Hippocampal formation (tissue), 2 donors: ENCODE measurements at places on chromosomes 16 and 17.
A peak's percentile ranks its signal among the peaks of the same experiment; 100 is the strongest.

GRCh38 chr16:20734056-20734455 is 7.6 kb downstream of the THUMPD1 start:
- DNase-seq = no peak

DNA sequence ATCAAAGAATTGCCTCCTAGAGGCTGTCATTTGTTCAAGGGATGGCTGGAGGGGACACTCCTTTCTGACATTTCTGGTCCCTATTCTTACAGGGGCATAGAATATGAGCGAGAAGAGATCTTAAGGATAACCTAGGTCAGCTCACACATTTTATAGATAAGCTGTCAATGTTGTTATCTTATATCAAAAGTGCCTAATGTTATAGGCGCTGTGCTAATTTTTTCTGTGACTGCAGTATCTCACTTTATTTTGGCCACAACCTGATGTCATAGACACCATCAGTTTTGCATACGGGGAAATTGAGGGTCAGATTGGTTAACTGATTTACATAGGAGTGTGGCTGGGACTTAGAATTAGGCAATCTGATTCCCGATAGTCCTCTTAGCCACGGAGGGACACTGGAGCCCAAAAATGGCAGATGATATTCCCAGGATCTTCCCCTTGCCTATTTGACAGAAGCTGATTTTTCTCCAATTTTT is 1.2 kb downstream of the CPD start:
- no peak for DNase-seq

DNA sequence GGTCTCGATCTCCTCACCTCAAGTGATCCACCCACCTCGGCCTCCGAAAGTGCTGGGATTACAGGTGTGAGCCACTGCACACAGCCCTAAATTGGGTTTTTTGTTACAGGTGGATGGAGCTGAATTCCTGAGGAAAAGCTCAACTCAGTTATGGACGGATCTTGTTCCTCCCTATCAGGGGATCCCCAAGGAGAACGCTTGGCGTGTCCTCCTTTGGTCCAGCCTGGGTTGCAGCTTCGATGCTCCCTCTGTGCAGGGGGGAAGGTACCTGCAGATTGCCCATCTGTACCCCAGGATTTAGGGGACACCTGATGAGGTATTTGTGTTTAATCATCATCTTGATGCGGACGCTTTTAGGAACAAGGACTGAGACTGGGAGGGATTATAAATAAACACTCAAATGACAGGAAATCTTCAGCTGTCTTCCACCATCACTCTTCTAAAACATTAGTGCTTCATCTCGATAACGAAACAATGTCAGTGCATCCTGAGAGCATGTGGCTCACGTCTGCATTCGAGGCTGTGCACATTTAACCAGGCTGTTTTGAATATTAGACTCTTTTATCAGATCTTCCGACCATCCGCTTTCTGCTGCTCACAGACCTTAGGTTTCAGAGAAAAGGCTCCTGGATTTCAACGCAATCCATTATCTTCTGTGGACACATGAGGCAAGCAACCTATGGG is 18.2 kb upstream of the MEIOB start:
- no peak for DNase-seq

- DNase-seq = no peak
Observed at GRCh38 chr17:78486946-78487680, 90.1 kb downstream of the DNAH17 start.

DNA sequence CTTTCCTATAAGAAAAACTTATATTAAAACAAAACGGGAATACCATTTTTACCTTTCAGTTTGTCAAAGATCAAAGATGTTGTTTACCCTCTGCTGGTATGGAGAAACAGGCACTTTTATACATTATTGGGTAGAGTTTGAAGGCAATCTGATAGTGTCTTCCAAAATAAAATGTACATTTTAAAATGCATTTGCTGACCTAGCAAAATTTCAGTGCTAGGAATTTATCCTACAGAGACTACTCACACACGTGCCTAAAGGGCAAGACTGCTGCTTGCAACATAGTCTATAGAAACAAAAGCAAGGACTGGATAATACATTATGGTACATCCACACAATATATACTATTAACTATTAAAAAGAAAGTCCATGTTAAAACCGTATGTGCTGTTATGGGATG is 36.0 kb downstream of the COPRS start:
- no peak for DNase-seq

GRCh38 chr16:63447121-63447520 is 1410.9 kb upstream of the CDH8 start:
- no peak for DNase-seq

GRCh38 chr17:67865438-67865837 is 40.1 kb downstream of the BPTF start:
- no peak for DNase-seq

GRCh38 chr16:85673529-85674417 is 15.0 kb downstream of the GINS2 start:
- DNase-seq = no peak

DNA sequence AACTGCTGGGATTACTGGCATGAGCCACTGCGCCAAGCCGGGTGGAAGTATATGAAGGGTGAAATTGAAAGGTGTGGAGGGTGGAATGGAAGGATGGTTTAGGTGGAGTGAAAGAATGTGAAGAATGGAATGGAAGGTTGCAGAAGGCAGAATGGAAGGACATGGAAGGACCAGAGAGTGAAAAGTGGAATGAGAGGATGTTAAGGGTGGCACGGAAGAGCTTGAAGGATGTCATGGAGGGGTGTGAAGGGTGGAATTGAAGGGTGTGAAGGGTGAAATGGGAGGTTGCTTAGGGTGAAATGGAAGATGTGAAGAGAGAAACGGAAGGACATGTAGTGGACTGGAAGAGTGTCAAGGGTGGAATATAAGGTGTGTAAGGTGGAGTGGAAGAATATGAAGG is 16.2 kb downstream of the MIS12 start:
- no peak for DNase-seq

GRCh38 chr17:70168044-70168976 is 1.0 kb upstream of the KCNJ2 start:
- DNase-seq = peak; percentile 77

DNA sequence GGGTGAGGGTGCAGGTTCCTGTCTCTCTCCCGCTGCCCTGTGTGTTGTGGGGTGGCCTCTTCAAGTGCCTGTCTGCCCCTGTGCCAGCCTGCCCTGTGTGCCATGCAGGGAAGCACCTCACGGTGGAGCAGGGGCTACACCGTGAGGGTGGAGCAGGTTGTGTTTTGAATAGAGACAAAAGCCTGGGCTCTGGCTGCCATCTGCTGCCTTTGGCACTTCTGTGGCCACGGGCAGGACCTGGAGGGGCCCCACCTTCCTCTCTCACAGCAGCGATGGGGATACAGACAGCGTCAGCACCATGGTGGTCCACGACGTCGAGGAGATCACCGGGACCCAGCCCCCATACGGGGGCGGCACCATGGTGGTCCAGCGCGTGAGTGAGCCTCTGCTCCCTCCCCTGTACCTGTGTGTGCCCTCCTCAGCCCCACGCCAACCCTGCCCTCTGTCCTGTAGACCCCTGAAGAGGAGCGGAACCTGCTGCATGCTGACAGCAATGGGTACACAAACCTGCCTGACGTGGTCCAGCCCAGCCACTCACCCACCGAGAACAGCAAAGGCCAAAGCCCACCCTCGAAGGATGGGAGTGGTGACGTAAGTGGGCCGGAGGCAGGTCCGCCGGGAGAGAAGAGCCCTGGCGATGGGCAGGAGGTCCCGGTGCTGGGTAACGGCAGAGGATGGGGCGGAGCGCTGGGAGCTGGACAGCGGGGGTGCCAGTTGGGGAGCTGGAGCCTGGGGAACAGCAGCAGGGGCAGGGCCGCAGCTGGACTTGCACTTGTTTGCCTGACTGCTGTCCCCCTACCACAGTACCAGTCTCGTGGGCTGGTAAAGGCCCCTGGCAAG is 5.4 kb upstream of the C17orf107 start:
- DNase-seq = no peak

- DNase-seq = no peak
Observed at GRCh38 chr16:29745121-29745852, 503 bp downstream of the C16orf54 start.

- DNase-seq = no peak
Observed at GRCh38 chr16:3189869-3190268, 1.9 kb downstream of the OR1F1 start.

DNA sequence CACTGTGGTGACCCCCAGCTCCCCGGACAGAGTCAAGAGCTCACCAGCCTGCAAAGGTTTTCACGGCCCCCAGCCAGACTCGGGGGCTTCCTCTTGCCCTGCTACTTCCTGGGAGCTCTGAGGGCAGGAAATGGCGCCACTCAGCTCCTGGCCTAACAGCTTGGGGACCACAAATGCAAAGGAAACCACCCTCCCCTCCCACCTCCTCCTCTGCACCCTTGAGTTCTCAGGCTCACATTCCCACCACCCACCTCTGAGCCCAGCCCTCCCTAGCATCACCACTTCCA is 375 bp upstream of the SPN start:
- DNase-seq = no peak

GRCh38 chr16:17518441-17518840 is 47.7 kb upstream of the XYLT1 start:
- DNase-seq = no peak

- DNase-seq = no peak
Observed at GRCh38 chr16:16997349-16997748, 473.4 kb downstream of the XYLT1 start.

GRCh38 chr16:83818276-83818675 is 10.5 kb downstream of the HSBP1 start:
- no peak for DNase-seq

GRCh38 chr16:85042606-85043005 is 15.0 kb downstream of the KIAA0513 start:
- DNase-seq = no peak

DNA sequence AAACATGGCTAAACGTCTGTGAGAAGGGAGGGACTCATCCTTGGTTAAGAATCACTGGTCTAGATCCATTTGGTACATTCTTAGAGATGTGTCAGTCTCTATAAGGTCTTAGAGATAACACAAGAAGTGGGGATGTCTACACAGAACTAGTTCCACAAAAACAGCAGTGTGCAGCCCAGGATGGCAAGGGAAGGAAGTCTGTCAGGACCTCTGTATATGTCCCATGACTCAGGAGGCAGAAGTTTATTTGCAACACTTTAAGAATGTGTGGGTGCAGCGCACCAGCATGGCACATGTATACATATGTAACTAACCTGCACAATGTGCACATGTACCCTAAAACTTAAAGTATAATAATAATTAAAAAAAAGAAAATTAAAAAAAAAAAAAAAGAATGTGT is 548.5 kb upstream of the SOX9 start:
- no peak for DNase-seq

GRCh38 chr17:37047631-37048104 is 98.9 kb downstream of the AATF start:
- peak; percentile 71 for DNase-seq

GRCh38 chr17:7850701-7851437 is 4.0 kb upstream of the TMEM88 start:
- DNase-seq = no peak

- DNase-seq = no peak
Observed at GRCh38 chr17:57080718-57081117, 4.3 kb upstream of the AKAP1 start.

DNA sequence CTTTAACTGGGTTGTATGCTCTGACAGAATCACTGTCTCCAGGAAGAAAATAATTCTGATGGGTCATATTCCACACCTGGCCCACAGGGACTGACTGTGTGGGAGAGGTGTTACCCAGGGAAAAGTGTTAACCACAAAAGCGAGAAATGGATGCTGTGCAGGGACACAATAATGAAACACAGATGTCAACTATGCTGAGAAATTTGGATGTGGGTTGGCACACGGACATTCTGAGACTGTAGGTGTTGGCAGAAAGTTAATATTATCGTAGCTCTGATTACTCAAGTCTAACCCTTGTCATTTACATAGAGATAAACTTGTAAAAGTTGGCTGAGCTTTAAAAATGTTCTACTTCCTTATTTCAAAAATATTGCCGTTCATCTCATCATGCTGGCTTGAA is 19.6 kb downstream of the TMC5 start:
- no peak for DNase-seq

DNA sequence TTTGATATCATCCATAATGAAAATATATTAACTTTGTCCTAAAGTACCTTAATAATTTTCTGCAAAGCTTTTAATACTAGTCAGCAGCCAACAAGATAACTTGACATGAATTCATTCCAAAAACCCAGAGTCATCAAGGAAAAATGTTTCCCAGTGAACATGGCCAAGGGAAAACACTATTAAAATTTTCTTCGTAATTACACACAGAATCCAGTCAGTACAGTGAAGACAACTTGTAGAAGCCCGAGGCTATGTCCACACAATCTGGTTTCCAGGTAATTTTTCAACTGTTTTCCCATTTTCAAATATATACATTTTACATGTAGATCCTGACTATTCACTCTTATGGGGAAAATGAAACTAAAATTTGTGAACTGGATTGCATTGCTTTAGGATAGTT is 600.9 kb downstream of the CDH8 start:
- DNase-seq = no peak

- DNase-seq = peak; percentile 31
Observed at GRCh38 chr16:87227296-87227951, 89.8 kb downstream of the C16orf95 start.

DNA sequence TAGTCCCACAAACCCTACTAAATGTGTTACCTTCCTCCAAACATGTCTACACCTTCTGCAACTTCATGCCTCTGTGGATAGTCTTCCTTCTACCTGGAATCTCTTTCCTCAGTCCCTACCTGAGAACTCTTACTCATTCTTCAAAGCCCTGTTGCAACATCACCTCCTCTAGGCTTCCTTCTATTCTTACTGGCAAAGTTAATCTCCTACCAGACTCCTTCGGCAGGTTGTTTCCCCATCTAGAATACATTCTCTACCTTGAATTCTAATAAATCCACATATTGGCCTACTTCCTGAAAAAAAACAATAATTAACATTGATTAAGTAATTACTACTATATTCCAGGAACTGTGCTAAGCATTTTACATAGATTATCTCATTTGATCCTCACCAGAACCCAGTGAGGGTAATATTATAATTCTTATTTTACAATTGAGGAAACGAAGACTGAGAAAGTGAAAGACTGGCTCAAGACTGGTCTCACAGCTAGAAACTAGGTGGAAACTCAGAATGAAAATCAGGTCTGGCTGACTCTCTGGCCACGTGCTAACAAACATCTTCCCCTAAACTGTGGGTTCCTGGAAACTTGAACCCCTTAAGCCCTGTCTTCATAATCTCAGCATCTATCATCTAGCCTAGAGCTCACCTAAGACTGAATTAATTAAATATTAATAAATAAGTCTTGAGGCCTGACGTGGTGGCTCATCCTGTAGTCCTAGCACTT is 4.6 kb upstream of the STAT3 start:
- no peak for DNase-seq
